NK-92 treated with Interleukin-12 subunit alpha and Interleukin-12 subunit beta, amount 100 ng/mL, for 24 hours (cell line): ENCODE measurements at places on chromosomes 1 and 21.

DNA sequence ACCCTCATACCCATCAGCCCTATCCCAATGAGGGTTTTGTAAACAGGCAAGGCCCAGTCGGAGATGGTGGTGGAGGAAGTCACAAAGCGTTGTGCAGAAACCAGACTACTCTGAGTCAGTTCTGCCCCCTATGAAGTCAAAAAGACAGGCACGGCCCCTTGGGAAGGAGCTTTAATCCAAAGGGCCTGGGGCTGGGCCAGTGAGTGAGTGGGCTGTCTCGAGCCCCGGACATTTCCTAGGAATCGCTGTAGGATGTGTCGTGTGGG, 442 bp upstream of the AHCYL1 start:
- no peak for DNase-seq

DNA sequence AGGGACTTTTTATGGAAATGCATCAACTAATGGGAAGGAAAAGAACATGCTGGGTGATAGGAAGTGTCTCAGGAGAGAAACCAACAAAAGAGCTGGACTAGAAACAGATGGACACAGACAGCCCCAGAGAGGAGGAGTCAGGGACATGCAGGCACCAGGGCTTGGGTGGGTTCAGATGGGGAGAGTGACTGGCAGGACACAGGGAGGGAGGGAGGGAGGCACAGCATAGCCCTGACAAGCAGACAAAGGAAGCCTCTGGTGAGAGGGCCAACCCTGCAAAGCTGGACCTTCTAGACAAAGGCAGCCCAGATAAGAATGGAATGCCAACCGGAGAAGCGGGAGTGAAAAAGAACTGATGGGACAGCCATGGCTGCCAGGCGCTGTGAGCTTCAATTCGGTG, 568.8 kb downstream of the AJAP1 start:
- DNase-seq, result no peak

GRCh38 chr1:226654046-226654667, 84.9 kb downstream of the ITPKB start:
- no peak for DNase-seq

DNA sequence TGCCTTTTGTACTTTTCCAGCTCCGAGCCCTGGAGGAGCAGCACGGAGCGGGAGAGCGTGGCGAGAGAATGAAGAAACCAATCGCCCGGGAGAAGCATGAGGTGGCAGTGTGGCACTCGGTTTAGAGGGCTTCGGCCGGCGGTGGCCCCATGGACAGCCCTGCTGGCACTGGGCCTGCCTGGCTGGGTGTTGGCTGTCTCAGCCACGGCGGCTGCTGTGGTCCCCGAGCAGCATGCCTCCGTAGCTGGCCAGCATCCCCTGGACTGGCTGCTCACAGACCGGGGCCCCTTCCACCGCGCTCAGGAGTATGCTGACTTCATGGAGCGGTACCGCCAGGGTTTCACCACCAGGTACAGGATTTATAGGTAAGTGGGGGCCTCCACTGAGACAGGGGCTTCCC, 59.0 kb downstream of the BRINP2 start:
- no peak for DNase-seq

DNA sequence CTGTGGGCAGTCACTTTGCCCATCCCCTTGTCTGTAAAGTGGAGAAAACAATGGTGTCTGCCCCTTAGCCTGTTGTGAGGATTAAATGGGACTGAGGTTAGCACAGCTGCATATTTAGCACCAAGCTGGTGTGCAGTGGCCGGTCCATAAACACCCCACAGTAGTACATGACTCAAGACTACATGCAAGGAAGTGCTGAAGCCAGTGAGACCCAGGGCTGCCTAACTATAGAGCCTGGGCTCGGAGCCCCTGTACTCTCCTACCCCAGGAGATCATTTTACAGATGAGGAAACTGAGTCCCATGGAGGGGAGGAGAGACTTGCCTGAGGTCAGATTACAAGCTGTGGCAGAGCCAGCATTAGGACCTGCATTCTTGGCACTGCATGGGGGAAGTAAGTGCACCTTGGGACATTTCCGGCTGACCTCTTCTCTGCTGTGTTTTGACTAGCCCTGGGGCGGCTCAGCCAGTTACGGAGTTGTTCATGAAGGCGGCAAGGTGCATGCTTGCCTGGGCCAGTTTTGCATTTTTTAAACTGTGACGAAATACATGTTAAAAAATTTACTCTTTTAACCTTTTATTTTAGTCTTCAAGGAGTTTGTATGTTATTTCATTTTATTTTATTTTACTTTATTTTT, 3.2 kb downstream of the SERINC2 start:
- DNase-seq, result no peak

DNA sequence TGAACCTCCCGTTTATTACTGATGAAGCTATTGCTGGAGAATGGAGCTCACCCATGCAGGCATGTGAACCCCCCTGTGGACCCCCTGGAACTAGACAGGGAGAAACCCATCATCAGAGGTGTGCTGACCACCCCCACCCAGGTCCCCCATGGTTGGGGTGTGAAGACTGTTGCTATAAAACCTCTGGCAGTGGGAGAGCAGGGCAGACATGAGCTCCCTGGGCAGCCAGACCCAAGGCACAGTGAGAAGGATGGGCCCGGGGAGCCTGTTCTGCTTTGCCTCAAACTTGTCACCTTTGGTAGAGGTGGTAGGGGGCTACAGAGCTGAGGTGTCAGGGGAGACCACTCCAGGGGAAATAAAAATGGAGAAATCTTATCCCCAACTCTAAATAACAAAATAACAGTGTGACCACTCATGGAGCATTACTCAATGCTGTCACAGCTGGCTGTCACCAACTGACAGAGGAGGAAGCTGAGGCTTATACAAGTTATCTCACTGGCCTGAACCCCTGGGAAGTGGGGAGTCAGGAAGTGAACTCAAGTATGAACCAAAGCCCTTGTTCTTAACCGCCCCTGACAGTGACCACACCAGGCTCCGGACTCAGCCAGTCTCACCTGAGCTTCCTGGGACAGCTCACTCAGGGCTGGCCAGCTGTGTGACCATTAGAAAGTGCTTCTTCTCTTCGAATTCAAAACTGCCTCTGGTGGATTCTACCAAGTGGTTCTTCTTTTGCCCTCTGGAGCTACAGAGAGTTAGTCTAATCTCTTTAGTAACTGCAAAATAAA, 698.8 kb downstream of the MATN1 start:
- DNase-seq, result no peak
